Breast epithelium (tissue), 4 donors: ENCODE measurements at places on chromosomes 6 and 20. TPM values are rescaled to one million over a fixed set of nuclear protein-coding genes. Genes with fewer than 3 reads are reported as not detected.

The CST4 gene
- not detected for total RNA-seq

- no peak overlapping the region for H3K4me3 ChIP-seq
- no peaks in the 10 kb centered on the region for H3K27me3 ChIP-seq
- no peak overlapping the region for H3K27ac ChIP-seq
- H3K36me3 ChIP-seq, result no peaks in the 10 kb centered on the region
Measured at GRCh38 chr6:133969285-133969920, 16.4 kb downstream of the TBPL1 start.

GRCh38 chr6:129929433-129929832 lies 68.3 kb upstream of the TMEM244 start:
- no peak overlapping the region for H3K4me3 ChIP-seq
- H3K27me3 ChIP-seq, result no peaks in the 10 kb centered on the region
- no peaks in the 10 kb centered on the region for H3K4me1 ChIP-seq
- H3K27ac ChIP-seq, result no peak overlapping the region
- DNase-seq, result no peak
- H3K36me3 ChIP-seq, result no peaks in the 10 kb centered on the region

- no peaks in the 10 kb centered on the region for H3K4me1 ChIP-seq
- no peaks in the 10 kb centered on the region for H3K36me3 ChIP-seq
- H3K27ac ChIP-seq, result no peak overlapping the region
- H3K4me3 ChIP-seq, result no peak overlapping the region
Measured at GRCh38 chr6:160933256-160933655, 58.3 kb upstream of the MAP3K4 start.

GRCh38 chr6:166379800-166380199 lies 2.9 kb downstream of the MPC1 start:
- no peak for DNase-seq
- no peaks in the 10 kb centered on the region for H3K36me3 ChIP-seq
- H3K27me3 ChIP-seq, result no peaks in the 10 kb centered on the region
- H3K4me3 ChIP-seq, result no peak overlapping the region

DNA sequence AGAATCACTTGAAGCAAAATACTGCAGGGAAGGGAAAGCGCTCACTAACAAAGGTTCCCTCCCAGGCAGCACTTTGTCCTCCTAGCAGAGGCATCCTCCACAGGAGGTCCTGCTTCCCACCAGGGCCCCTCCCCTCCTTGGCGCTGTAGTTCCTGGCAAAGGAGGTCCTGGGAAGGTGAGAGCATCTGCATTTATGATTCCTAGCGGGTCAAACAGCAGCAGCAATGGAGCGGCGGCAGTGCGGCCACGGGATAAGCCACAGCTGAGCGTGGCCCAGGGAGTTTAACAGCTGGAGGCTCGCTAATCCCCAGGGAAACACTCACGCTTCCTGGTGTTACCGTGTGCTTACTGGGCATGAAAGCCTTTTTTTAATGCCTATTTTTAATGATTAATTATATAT lies 185.8 kb downstream of the TTLL2 start:
- no peaks in the 10 kb centered on the region for H3K36me3 ChIP-seq
- peaks cover 5% of the 10 kb centered on the region for H3K27me3 ChIP-seq
- no peak overlapping the region for H3K27ac ChIP-seq

DNA sequence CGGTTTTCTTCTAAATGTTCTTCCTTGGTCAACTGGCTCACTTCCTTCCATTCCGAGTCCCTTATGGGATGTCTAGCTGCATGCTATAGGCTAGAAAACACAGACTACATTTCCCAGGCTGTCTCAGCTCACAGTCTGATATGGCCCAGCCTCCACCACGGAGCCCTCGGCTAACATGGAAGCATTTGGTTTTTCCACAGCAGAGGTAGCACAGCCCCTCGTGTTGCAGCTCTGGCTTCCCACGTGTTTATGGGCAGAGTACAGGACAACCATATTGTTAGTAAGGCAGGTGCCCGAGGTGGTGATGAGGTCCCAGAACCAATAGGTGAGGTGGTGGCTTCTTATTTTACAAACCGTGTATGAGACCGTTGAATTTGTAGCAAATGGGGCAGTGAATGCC lies 8.7 kb downstream of the GPLD1 start:
- no peak overlapping the region for H3K27ac ChIP-seq
- no peak for DNase-seq
- no peaks in the 10 kb centered on the region for H3K36me3 ChIP-seq
- H3K4me1 ChIP-seq, result no peaks in the 10 kb centered on the region
- no peaks in the 10 kb centered on the region for H3K27me3 ChIP-seq
